NCI-H2081 (cell line): ENCODE measurements at places on chromosomes 2 and 18.

DNA sequence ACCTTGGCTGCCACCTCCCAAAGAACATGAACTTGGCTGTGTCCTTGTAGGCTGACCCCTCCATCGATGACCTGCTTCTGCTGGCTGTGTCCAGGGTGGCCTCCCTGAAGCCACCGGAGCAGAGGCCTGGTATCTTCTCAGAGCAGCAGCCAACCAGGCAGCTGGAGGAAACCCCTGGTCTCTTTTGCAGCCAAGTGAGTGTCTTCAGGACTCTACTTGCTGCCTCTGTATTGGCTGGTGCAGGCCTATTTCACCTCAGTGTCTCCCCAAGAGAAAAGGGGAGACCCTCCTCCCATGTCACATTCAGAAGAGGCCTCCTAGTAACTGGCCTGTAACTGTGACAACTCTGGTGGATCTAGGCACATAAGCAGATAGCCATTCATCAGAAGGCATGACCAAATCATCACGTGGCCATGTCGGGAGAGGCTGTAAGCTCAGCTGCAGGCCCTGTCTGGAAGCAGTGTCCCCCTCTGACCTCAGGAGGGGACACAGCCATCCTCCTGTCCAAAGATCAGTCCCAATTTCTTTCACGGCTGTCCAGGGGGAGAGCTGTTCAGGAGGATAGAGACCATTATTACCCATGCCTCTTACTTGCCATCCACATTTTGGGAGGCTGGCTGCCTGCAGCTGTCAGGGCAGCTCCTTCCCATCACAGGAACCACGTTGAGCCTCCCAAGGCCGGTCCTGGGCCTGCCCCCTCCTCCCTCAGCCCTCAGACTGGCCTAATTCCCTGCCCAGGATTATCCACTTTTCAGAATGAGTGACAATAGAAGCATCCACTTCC lies 20.9 kb upstream of the ROCK2 start:
- no peak for DNase-seq

- DNase-seq = peak; percentile 14
Observed at GRCh38 chr2:237968048-237968862, 1.4 kb downstream of the UBE2F start.

DNA sequence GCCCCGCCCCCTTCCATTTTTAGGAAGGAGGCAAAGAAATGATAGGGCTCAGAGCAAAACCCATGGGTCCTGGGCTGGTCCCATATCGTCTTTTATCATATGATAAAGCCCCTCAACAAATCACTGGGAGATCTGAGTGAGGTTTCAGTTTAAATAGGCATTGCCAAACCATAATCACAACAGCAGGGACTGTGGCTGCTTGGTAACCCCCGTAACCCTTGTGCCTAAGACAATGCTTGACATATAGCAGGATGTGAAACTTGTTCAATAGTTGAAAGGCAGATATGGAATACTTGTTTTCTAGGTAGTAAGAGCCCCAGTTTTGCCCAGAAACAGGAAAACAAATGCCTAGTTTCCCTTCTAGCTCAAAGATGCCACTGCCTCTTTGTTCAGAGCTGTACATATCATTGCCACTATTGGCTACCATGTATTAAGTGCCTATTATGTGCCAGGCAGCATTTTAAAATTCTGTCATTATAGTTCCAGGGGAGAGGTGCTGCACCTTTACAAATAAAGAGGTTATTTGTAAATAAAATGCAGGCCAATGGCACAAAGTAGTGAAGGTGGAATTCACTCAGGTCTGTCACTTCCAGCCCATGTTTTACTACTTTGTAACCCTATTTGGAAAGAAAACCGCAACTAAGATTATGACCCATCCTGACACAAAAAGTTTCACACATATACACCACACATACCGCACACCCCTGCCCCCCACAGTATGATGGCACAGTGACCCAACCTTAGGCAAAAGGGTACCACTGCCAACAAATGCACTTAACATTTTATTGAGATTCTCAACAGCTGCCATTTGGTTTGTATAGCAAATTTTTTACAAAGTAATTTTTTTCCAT lies 14.2 kb downstream of the NAGK start:
- no peak for DNase-seq

DNA sequence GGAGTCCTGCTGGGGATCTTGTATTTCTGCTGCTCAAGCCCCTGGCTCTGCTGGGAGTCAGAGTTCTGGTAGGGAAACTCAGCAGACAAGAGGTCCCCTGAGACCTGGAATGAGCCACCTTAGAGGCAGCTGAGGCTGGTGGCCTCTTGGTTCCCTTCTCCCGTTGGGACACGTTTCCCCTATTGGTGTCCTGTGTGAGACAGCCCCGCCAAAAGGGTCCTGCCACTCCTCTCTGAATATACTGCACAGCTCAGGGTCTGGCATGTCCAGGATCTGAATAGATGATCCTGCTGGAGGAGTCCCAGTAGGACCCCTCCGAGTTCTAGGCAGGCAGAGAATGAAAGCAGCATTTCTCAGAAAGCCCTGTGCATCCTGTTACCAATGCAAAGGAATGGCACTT lies 2.0 kb upstream of the RALB start:
- no peak for DNase-seq

DNA sequence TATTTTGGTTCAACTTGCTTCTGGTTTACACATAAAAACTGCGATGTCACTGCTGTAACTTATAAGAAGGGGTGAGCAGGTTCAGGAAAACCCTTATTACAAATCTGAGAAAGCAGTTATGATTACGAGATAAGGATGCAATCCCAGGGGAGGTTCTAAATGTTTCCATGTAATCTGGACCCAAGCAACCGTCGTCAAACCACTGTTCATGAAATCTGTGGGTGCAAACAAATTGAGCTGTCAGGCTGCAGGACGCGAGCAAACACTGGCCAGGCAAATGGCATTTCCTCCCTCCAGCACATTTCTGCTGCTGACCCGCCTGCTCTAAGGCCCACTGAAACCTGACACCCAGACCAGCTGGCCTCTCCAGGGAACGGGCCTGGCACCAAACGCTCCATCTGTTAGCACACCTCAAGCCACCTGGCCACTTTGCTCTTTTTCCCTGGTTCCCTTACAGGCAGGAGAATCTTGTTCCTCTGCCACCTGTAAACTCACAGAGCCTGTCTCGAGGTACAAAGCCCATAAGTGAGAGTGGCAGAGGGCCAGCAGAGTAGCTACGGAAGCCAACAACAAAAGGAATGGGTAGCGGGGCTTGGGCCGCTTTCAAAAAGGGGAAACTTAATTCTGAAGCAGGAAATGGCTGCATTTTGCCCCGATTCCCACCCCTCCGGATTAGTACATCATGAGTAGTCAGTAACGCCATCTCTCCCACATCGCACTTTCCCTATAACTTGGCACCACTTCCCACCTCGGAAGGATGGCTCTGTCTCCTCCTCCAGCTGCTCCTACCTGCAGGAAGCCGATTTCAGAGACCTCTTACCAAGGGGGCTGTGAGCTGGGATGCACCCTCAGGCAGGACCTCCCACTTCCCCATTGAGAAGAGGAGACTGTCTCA lies 26.5 kb downstream of the CRACDL start:
- DNase-seq = peak; percentile 91

GRCh38 chr2:235911125-235911524 lies 257.1 kb downstream of the GBX2 start:
- no peak for DNase-seq

GRCh38 chr18:72727776-72728175 lies 140.0 kb downstream of the NETO1 start:
- DNase-seq = no peak

- no peak for DNase-seq
Observed at GRCh38 chr18:37482433-37482832, 83.2 kb downstream of the CELF4 start.

DNA sequence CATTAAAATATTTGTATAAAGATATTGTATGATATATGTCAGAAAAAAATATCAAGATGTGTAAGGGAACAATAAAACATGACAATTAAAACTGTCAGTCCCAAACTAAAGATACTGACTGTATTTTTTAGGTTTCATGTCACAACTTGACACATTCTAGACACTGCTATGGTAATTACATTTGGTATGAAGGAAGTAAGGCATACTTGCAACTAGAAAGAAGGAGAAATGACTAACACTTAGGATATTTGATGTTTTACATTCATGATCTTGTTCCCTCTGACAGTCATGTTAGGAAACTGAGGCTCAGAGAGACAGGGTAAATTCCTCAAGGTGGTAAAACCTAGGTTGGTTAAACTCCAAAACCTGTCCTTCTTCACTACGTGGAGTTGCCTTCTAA lies 68.3 kb downstream of the TMEFF2 start:
- DNase-seq = no peak

GRCh38 chr2:95359031-95359430 lies 43.5 kb upstream of the FAHD2A start:
- no peak for DNase-seq

DNA sequence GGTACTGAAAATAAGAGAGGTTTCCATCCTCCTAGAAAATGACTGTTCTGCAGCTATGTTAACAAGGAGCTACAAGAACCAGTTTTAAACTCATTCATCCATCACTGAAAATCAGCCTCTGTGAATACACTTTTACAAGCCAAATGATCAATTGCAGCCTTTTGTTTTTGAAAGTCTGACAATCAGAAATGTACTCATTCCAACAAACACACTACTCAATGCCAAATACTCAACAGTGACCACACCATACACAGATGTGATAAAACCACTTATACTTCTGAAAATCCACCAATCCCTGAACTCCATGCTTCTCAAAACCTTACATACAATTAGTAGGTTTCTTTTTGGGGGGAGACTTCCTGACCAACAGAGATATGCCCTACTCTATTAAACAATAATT lies 663.9 kb upstream of the CHAC2 start:
- no peak for DNase-seq

DNA sequence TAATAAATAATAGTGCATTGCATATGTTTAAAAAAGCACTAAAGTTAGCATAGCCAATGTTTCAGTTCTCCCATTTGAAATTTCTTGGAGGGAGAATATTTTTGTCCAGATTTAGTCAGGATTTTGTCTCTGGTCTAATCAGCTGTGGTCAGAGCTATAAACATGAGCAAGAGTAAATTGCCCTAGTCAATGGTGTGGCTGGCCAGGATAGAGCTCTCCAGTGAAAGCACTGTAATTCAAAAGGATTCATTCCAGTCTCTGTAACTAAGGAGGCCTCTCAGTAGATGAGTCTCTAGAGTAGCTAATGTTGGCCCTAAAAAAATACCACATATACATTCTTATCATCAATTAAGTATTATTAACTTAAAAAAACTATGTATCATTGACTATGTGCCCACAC lies 241.6 kb downstream of the CDCA7 start:
- DNase-seq = no peak

DNA sequence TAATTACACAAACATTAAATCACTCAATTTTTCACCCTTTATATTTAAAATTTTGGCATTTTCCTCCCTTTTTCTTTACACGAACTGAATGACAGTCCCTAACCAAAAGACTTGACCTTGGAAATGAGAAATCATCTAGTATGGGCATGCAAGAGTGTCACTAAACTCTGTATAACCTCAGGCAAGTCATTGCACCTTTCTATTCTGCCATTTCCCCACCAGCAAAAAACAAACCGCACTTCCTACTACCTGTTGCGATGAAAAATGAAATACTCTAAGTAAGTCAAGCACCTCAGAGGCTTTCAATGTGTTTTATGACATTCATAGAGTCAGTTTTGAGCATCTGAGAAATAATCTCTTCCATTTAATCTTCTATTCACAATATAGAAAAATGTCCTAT lies 44.1 kb downstream of the ANKRD44 start:
- no peak for DNase-seq

DNA sequence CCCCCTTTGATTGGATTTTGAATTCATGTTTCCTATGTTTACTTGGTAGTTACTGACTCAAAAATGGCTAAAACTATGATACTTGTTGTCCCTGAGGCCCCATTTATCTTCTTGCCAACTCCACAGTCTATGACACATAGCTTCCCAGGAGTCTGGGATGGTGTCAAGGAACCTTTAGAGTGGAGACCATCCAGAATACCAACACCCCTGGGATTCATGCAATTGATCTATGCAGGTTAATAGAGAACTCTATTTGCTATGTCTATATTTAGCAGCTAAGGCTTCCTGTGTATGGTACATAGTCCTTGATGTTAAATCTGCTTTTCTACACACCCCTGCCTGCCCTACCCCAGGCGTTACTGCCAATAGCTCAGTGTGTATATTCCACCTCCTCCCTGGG lies 218.5 kb upstream of the HDAC4 start:
- no peak for DNase-seq

DNA sequence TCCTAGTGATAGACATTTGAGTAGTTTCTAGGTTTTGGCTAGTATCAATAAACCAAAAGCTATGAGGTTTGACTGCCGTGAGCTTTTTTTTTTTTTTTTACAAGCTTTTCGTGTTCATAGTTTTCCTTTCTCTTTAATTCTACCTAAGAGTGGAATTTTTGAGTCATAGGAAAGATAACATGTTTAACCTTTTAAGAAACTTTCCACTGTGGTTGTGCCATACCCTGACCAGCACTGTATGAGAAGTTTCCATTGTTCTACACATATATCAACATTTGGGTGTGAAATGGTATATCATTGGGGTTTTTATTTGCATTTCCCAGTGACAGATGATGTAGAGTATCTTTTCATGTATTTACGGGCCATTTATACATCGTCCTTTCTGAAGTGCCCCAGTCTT lies 31.7 kb downstream of the UBE2F start:
- no peak for DNase-seq

DNA sequence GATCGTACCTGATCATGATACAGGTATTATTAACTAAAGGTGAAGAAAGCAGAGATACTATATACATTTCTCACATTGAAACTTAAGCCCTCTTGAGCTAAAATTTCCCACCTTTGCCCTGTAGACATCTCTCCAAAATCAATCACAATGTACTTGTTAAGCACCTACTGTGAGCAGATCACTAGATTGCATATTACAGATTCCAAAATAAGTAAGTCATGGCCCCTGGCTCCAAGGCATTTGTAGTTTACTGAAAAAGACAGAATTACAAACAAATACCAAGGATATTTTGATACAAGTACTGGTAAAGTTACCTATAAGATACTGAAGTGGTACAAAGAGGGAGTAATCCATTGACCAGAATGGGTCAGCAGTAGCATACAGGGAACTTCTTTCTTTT lies 455.3 kb downstream of the STK39 start:
- DNase-seq = no peak

- DNase-seq = no peak
Observed at GRCh38 chr2:173999272-173999671, 34.1 kb upstream of the SP3 start.

DNA sequence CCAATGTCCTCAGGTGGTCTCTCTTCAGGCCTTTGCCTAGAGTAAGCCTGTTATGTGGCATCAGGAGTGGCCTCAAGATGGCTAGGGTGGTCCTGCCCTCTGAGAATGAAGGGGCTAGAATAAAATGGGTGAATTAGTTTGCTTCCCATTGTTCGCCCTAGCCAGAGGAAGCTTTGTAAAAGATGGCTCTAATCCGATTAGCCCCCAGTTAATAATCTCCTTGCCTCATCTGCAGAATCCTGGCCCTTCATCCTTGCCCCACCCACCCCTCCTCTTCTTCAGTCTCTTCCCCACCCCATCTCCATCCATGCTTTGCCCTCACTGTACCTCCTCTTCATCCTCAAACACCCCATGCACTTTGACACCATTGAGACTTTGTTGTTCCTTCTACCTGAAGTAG lies 57.4 kb upstream of the LGALSL start:
- no peak for DNase-seq

- DNase-seq = no peak
Observed at GRCh38 chr2:81576713-81577112, 1272.2 kb upstream of the LRRTM1 start.

- no peak for DNase-seq
Observed at GRCh38 chr2:175437167-175437566, 255.7 kb upstream of the ATP5MC3 start.
